Chondrocyte (in vitro differentiated cells): ENCODE measurements at places on chromosomes 16 and 17. TPM values are rescaled to one million over a fixed set of nuclear protein-coding genes. Genes with fewer than 3 reads are reported as not detected.

- DNase-seq: no peak
- H3K4me1 ChIP-seq: no peaks in the 10 kb centered on the region
- H3K27ac ChIP-seq: no peak overlapping the region
- peaks cover 5% of the 10 kb centered on the region for H3K36me3 ChIP-seq
- H3K27me3 ChIP-seq: no peaks in the 10 kb centered on the region
Measured at GRCh38 chr16:14338969-14339368, 267.9 kb downstream of the MRTFB start.

DNA sequence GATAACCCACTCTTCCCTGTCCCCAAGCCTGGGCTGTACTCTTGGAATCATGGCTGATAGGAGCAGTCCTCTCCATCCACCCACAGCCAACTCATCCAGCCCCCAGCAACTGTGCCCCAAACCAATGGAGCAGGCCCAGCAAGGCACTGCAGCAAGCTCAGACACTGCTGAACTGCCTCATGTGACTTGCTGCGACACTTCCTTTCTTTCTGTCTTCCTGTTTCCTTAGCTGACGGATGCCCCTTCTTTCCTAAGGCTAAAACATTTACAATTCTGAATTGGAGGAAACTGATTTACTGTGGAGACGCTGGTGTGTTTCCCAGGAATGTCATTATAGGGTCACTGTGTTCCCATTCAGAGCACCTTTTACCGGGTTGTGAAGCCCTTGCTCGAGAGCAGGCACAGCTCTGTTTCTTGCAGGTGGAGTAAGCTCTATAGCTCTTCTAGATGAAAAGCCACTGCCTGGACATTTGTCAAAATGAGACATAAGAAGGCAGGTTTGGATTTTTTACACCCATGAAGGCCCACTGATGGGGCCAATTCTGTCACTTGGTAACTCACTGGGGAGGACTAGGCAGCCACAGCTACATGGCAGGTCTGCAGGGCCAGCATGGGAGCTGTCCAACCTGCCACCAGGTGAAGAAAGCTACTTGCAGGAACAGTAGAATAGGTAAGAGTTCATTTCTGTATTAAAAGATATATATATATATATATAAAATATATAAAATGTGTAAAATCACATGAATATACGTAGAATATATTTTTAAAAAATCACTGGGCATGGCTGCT lies 27.4 kb downstream of the TMEM11 start:
- no peak overlapping the region for H3K27ac ChIP-seq
- peaks cover 10% of the 10 kb centered on the region for H3K36me3 ChIP-seq
- peaks cover 5% of the 10 kb centered on the region for H3K4me1 ChIP-seq
- DNase-seq: no peak
- no peak overlapping the region for H3K4me3 ChIP-seq

DNA sequence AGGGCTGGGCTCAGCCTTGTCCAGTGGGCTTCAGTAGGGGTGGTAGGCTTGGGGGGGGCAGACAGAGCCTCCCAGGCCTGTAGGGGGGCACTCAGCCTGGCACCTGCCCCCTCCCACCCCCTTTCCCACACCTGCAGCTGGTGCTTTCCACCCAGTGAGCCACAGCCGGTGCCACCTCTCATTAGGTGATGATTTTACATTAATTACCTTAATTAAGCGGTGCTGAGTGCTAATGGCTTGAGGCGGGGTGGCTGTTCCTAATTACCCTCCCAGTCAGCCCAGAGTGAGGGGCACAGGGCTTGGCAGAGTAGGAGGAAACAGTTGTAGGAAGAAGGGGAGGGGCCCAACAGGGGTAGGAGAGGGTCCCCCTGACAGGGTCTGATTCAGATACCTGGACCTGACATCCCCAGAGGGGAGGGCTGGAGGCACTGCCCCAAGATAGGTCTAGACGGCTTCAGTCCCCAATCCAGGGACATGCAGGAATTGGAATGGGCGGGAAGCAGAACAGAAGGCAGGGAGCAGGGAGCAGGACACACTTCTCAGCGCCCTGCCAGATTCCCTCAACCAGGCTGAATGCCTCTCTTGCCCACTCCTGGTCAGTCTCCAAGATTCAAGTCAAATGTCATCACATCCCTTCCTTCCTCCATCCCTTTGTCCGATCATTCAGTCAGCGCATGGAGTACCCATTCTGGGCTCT lies 26.5 kb upstream of the PHF12 start:
- H3K4me3 ChIP-seq: no peak overlapping the region
- DNase-seq: no peak
- H3K27me3 ChIP-seq: peaks cover 9% of the 10 kb centered on the region
- H3K36me3 ChIP-seq: no peaks in the 10 kb centered on the region
- H3K4me1 ChIP-seq: peaks cover 24% of the 10 kb centered on the region
- no peak overlapping the region for H3K27ac ChIP-seq

- no peaks in the 10 kb centered on the region for H3K36me3 ChIP-seq
- H3K27me3 ChIP-seq: peaks cover 9% of the 10 kb centered on the region
- H3K4me1 ChIP-seq: no peaks in the 10 kb centered on the region
- H3K4me3 ChIP-seq: no peak overlapping the region
Measured at GRCh38 chr17:33596899-33597298, 303.8 kb upstream of the ASIC2 start.

- no peak for DNase-seq
- H3K36me3 ChIP-seq: peaks cover 4% of the 10 kb centered on the region
- H3K27ac ChIP-seq: no peak within 1 kb of the TSS
- H3K4me1 ChIP-seq: no peaks in the 10 kb centered on the region
- no peak within 1 kb of the TSS for H3K4me3 ChIP-seq
Measured at GRCh38 chr17:18108401-18109312, at the start of gene MYO15A. Gene MYO15A, plus strand, starts transcription at chr17:18108756. Its CDS starts 10,045 bp downstream, at chr17:18118801.

GRCh38 chr17:28538296-28538895 lies 14.0 kb downstream of the UNC119 start:
- H3K27ac ChIP-seq: no peak overlapping the region
- DNase-seq: no peak
- peaks cover 2% of the 10 kb centered on the region for H3K4me1 ChIP-seq
- H3K36me3 ChIP-seq: no peaks in the 10 kb centered on the region
- peaks cover 10% of the 10 kb centered on the region for H3K27me3 ChIP-seq

GRCh38 chr16:22751685-22752084 lies 62.3 kb upstream of the HS3ST2 start:
- no peaks in the 10 kb centered on the region for H3K27me3 ChIP-seq
- H3K4me3 ChIP-seq: no peak overlapping the region
- no peak for DNase-seq

GRCh38 chr17:81712468-81713003 lies 452 bp downstream of the SLC25A10 start:
- peaks cover 20% of the 10 kb centered on the region for H3K4me1 ChIP-seq
- H3K27ac ChIP-seq: peak overlapping the region; percentile 17
- no peaks in the 10 kb centered on the region for H3K36me3 ChIP-seq
- H3K27me3 ChIP-seq: no peaks in the 10 kb centered on the region

DNA sequence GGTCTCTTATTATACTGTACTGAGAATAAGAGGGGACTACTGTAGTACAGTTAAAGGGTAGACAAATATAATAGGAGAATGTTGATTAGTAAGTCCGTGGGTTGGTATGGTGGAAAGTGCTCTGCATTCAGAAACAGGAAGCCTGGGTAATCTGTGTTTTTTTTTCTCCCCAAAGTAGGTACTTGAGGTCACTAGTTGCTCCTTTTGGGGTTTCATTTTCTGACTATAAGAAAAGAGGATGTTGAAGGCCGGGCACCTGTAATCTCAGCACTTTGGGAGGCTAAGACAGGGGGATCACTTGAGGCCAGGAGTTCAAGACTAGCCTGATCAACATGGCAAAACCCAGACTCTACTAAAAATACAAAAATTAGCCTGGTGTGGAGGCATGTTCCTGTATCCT lies 42.0 kb upstream of the MMD start:
- H3K4me1 ChIP-seq: no peaks in the 10 kb centered on the region
- no peak overlapping the region for H3K27ac ChIP-seq

DNA sequence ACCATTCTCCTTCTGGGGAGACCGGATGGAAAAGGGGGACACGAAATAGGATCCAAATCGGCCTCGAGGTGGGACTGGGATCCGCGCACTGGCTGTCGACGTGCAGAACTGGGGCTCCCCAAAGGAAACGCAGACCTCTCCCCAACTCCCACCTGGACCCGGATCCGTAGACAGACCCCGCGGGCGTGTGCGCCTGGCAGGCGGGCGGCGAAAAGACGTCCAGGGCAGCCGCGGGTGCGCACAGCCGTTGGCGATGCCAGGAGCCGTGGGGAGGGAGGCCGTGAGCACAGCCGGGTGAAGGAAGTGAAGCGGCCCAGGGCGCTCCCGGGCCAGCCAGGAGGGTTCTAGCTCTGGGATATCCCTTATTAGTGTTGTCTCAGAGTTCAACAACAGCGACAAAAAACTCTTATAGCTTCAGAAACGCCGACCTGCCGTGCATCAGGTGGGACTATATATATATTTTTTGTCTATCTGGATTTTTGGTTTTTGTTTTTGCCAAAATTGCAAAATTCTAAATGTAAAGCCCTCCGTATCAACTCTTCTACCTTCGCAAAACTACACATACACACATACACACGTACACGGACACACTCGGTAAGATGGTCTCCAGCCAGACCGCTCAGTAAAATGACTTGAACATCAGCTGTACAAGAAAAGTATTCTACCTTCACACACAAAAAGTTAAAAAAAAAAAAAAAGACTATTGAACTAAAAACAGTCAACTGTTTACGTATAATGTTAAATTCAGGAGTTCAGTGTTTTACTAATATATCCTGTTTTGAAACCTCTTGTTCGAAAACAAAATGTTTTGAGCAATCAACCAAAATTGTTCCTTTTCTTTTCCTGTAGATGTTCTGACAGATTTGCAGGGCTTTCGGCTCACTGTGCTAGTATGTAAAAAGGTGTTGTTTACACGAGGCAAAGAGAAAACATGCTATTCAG lies 5.2 kb upstream of the AATF start:
- peaks cover 69% of the 10 kb centered on the region for H3K27me3 ChIP-seq
- peaks cover 16% of the 10 kb centered on the region for H3K4me1 ChIP-seq
- peaks cover 3% of the 10 kb centered on the region for H3K36me3 ChIP-seq
- H3K27ac ChIP-seq: no peak overlapping the region

GRCh38 chr17:51435641-51436091 lies 175.3 kb downstream of the UTP18 start:
- H3K27me3 ChIP-seq: peaks cover 2% of the 10 kb centered on the region
- DNase-seq: no peak
- H3K27ac ChIP-seq: no peak overlapping the region

The C17orf78 gene
- total RNA-seq: not detected in 3 replicates

The CA5A gene
- total RNA-seq: not detected in 3 replicates

The HS3ST4 gene
- total RNA-seq: not detected in 3 replicates

The TPPP3 gene
- 2.7 to 3.6 TPM (median 3.3 TPM) in 3 replicates for total RNA-seq

The NTN3 gene
- 1.5 to 2.1 TPM (median 1.8 TPM) in 3 replicates for total RNA-seq
